ENCODE measurements at places on chromosomes 3 and 15. TPM values are rescaled to one million over a fixed set of nuclear protein-coding genes. Genes with fewer than 3 reads are reported as not detected.

UBAP1L gene
- not detected for polyA plus RNA-seq

WDR49 gene
- 1.1 TPM for polyA plus RNA-seq

STX19 gene
- polyA plus RNA-seq, result not detected

DNA sequence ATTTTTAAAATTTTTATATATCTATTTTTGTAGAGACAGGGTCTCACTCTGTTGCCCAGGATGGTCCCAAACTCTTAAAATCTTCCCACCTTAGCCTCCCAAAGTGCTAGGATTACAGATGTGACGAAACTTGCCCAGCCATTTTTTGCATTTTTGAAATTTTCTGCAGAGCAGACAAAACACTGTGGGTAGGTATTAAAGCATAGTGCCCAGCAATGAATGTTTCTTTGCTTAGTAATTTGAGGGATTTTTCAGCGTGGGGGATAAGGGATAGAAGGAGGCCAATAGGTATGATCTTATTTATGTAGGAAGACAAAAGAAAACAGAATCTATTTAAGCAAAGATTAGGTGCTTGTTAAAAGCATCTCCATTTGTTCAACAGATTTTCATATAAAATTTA, 446.8 kb upstream of the DPH6 start:
- no peaks in the 10 kb centered on the region for H3K4me1 ChIP-seq
- H3K27ac ChIP-seq, result no peak overlapping the region
- no peaks in the 10 kb centered on the region for H3K27me3 ChIP-seq
- no peaks in the 10 kb centered on the region for H3K36me3 ChIP-seq
- no peak overlapping the region for H3K4me3 ChIP-seq

- DNase-seq, result peak; percentile 37
- peak overlapping the region; percentile 95 for H3K4me3 ChIP-seq
- H3K27ac ChIP-seq, result peak overlapping the region; percentile 36
- no peaks in the 10 kb centered on the region for H3K36me3 ChIP-seq
Measured at GRCh38 chr3:185824051-185825005, 514 bp downstream of the IGF2BP2 start.

- H3K36me3 ChIP-seq, result no peaks in the 10 kb centered on the region
- no peaks in the 10 kb centered on the region for H3K4me1 ChIP-seq
- no peak overlapping the region for H3K4me3 ChIP-seq
- H3K27ac ChIP-seq, result no peak overlapping the region
Measured at GRCh38 chr3:1583044-1583443, 490.2 kb downstream of the CNTN6 start.

DNA sequence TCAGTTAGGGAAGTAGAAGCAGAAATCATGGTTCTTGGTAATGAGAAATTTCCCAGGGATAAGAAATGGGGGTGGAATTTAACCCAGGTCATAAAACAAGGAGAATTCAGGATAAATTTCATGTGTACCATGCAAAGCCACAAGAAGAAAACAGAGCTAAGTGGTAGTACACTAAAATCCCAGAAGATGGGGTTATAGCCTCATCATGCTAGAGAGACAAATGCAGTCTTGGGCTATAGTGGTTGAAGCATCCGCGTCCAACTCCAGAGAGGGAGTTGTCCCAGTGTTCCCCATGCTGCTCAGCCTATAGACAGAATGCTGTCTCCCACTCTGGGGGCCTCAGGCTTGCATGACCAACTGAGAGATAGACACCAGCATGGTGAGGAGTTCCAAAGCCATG, 36.2 kb upstream of the CLRN1 start:
- no peak for DNase-seq
- H3K27me3 ChIP-seq, result no peaks in the 10 kb centered on the region
- no peaks in the 10 kb centered on the region for H3K36me3 ChIP-seq
- H3K4me3 ChIP-seq, result no peak overlapping the region

GRCh38 chr15:33022629-33023028, 171.9 kb downstream of the FMN1 start:
- no peak overlapping the region for H3K27ac ChIP-seq
- DNase-seq, result no peak
- H3K27me3 ChIP-seq, result no peaks in the 10 kb centered on the region
- H3K4me3 ChIP-seq, result no peak overlapping the region
- H3K4me1 ChIP-seq, result no peaks in the 10 kb centered on the region

- peak; percentile 57 for DNase-seq
- no peak overlapping the region for H3K4me3 ChIP-seq
- no peaks in the 10 kb centered on the region for H3K27me3 ChIP-seq
- H3K27ac ChIP-seq, result peak overlapping the region; percentile 1
Measured at GRCh38 chr3:30511524-30512251, 94.7 kb upstream of the TGFBR2 start.

DNA sequence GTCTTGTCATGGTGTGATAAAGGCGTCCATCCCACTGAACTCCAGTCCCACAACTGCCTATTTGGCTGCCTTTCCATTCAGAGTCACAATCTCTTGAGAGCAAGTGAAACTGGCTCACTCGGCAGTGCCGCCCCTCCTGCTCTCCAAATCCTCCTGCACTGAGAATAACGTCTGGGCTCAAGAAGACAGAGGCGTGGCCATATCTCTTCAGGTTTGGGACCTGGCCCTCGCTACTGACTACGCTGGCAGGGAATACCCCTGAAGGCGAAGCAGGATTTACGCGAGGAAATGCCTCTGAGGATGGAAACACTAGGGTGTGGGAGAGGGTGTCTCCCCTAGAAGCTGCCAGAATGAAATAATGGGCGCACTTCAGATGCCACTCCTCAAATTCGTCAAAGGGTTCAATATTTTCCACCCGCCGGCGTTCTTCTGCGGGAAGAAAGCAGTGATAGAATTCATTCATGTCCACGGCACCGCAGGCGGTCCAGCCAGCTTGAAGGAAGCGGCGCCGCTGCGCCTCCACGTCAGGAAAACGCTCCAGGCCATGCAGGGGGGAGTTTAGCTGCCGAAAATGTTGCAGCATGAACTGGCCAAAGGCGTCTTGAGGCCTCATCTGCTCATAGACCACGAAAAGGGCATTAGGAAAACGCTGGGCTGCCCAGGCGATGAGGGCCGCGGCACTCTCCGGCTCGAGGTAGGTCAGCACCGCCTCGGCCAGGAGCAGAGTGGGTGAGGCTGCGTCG, 985 bp downstream of the LCMT2 start:
- H3K4me1 ChIP-seq, result peaks cover 16% of the 10 kb centered on the region
- peak; percentile 4 for DNase-seq
- H3K36me3 ChIP-seq, result no peaks in the 10 kb centered on the region
- peak overlapping the region; percentile 82 for H3K27ac ChIP-seq
- H3K4me3 ChIP-seq, result peak overlapping the region; percentile 85

- no peaks in the 10 kb centered on the region for H3K4me1 ChIP-seq
- DNase-seq, result no peak
- no peak overlapping the region for H3K27ac ChIP-seq
- no peak overlapping the region for H3K4me3 ChIP-seq
- no peaks in the 10 kb centered on the region for H3K27me3 ChIP-seq
Measured at GRCh38 chr15:74442063-74442462, 8.3 kb upstream of the SEMA7A start.

GRCh38 chr3:151768393-151768930, 34.7 kb downstream of the AADACL2 start:
- no peaks in the 10 kb centered on the region for H3K27me3 ChIP-seq
- DNase-seq, result no peak
- H3K27ac ChIP-seq, result no peak overlapping the region
- H3K4me3 ChIP-seq, result no peak overlapping the region

DNA sequence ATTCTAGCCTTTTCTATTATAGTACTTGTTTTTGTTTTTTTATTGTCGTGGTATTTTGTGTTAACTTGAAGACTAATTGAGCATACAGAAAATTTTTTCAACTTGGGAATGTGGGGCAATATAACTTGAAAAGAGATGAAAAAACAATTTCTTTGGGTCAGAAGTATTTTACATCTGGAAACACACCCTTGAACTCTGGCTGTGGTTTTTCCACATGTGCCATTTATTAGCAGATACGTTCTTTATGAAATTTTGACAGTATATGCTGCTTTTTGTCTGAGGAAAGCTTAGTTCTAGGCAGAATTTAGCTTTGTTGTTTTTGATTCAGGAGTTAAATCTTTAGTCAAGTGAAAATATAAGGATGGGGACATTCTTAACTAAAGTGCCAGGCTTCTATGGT, 44.7 kb downstream of the TCF12 start:
- no peaks in the 10 kb centered on the region for H3K4me1 ChIP-seq
- no peaks in the 10 kb centered on the region for H3K36me3 ChIP-seq
- H3K27ac ChIP-seq, result no peak overlapping the region
- no peak for DNase-seq

DNA sequence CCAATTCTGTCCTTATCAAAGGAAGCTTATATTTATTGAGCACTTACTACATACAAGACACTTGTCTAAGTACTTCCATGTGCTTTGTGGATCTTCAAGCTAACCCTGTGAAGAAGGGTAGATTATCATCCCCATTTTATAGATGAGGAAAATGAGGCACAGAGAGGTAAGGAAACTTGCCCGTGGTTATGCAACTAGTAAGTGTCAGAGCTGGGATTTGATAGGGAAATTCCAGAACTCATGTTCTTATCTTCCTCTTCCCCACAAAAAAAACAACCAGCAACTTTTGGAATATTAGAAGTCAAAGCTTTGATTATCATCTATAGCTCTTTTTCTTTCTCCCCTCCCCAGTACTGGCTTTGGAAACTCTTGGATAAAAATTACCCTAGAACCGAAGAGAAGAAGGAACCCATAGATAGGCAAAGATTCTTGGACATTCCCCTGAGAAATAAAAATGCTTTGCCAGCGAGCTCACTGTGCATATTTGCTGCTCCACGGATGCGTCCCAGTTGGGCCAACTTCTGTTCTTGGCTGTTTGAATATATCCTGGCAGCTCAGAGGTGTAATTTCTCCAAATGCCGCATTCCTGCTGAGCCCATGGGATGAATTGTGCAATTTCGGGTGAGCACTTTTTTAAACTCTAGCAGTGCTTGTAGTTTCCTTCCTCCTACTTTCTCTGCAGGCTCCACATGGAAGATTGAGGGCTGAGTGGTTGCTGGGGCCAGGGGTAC, 591.5 kb upstream of the CFAP20DC start:
- peaks cover 6% of the 10 kb centered on the region for H3K27me3 ChIP-seq
- no peaks in the 10 kb centered on the region for H3K36me3 ChIP-seq
- H3K4me3 ChIP-seq, result no peak overlapping the region
- H3K27ac ChIP-seq, result no peak overlapping the region
- no peak for DNase-seq

DNA sequence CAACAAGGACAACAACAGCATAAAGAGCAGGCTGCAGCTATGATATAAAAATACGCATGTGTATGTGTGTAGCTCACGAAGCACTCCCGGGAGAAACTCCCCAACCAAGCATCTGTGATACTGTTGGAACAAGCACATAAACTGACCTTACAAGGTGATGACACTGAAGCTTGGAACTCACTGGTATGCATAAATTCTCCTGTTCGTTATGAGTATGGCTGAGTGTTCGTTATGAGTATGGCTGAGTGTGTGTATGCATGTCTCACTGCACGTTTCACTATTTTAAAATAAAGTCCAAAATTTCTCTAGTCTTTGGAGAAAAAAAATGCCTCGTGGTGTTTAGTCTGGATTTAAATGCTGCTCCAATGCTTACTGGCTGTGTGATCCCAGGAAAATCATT, 256.8 kb downstream of the RORA start:
- no peaks in the 10 kb centered on the region for H3K36me3 ChIP-seq
- no peak overlapping the region for H3K27ac ChIP-seq
- no peaks in the 10 kb centered on the region for H3K4me1 ChIP-seq
- no peaks in the 10 kb centered on the region for H3K27me3 ChIP-seq
- H3K4me3 ChIP-seq, result no peak overlapping the region
- no peak for DNase-seq

DNA sequence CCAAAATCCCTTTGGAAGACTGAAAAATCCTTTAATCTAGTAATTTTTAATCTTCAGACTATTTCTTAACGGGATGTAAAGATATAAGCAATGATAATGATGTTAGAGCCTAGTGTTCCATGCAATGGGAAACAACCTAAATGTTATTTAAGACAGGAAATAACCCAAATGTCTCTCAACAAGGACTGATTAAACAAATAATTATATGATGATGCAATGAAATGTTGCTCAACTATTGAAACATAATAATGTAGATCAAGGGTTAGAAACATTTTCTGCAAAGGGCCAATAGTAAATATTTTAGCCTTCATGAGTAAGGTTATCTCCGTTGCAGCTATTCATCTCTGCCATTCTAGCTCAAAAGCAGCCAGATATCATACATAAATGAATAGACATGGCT, 275.4 kb downstream of the NEK10 start:
- peaks cover 6% of the 10 kb centered on the region for H3K27me3 ChIP-seq
- DNase-seq, result no peak
- H3K27ac ChIP-seq, result no peak overlapping the region
- no peaks in the 10 kb centered on the region for H3K36me3 ChIP-seq

DNA sequence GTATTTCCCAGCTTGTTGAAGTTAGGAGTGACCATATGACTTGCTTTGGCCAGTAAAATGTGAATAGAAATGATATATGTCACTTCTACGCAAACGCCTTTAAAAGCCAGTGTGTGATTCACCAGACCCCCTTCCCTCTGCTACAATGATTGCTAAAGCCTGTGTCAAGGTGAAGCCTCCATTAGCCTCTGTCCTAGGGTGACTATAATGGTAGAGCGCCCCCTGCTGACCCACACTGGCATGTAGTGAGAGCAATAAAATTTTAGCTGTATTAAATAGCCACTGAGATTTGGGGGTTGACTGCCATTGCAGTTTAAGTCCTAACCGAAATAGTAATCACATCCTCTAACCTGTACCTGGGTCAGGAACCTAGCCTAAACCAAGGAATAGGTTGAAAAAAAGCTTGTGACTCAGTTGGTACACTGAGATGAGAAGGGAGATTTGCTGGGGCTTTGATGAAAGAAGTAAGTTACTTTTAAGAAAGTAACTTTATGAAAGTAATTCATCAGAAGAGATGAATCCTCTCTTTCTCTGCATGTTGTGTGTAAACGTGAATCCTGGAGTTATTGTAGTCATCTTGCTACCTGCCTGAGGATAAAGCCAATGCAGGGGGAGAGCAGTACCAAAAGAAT, 52.6 kb downstream of the GTF2E1 start:
- peak; percentile 66 for DNase-seq
- H3K36me3 ChIP-seq, result no peaks in the 10 kb centered on the region
- H3K27me3 ChIP-seq, result peaks cover 2% of the 10 kb centered on the region

DNA sequence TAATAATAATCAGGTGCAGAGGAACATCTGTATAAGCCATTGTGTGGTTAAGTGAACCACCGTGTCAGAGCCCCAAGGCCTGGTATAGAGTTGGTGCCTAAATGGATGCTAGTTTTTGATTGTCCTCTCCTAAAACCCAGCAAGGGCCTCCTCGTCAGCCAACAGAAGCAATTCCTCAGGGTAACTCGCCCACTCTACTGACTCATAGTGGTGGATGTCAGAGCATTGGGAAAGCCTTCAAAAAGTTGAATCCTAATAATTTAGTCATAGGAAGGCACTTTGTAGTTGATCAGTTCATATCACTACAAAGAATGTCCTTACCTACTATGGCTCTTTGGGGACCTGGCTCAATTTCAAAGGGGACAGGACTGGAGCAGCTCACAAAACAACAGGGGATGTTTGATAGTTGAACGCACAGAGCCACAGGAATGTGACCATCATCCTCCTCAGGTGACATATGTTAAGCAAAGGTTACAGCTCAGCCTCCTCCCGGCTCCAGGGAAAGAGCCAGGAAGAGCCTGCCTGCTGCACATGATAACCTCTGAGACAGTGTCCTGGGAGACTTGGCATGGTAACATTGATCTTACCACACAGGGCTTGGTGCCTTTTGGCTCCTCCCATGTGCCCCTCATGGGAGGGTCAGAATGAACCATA, 338.7 kb downstream of the CLSTN2 start:
- no peaks in the 10 kb centered on the region for H3K36me3 ChIP-seq
- H3K27me3 ChIP-seq, result no peaks in the 10 kb centered on the region
- H3K4me3 ChIP-seq, result no peak overlapping the region
- no peak overlapping the region for H3K27ac ChIP-seq

GRCh38 chr3:20442846-20443245, 256.8 kb upstream of the SGO1 start:
- DNase-seq, result no peak
- no peak overlapping the region for H3K4me3 ChIP-seq
- no peak overlapping the region for H3K27ac ChIP-seq
- no peaks in the 10 kb centered on the region for H3K36me3 ChIP-seq
- no peaks in the 10 kb centered on the region for H3K4me1 ChIP-seq

Measured in CD14-positive monocyte (primary cell).